ENCODE measurements at places on chromosomes 3 and 15.
A peak's percentile ranks its signal among the peaks of the same experiment; 100 is the strongest.

DNA sequence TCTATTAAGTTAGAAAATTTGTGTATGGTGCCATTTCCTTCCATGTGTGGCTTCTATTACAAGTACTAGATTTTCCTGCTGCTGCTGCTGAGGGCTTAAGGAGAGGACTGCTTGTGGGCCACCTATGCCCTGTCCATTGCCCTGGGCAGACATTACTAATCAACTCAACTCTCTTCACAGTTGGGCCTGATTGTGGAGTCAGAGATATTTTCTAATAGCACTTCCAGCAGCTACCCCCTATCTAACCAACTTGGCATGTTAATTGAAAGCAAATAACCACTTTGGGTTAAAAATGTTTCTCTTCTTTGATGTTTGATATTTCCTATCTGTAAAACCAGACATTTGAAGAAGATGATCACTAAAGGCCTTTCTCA, 242.0 kb downstream of the EDEM1 start:
- DNase-seq = no peak

DNA sequence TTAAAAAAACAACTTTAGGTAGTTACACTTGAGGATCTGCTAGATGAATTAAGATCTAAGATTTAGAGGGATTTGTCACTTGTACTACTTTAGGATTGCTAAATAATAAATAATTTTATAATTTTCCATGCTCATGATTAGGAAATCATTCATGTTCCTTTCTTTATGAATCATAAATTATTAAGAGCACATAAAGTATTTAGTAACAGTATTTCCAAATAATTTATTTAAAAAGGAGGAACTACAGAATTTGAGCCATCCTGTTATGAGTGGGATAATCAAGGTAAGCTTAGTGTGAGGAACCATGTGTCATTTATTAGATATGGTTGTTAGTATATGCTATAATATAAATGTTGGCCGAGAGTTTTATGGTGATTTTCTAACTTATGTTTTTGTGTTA, 37.5 kb upstream of the C3orf38 start:
- no peak for DNase-seq

DNA sequence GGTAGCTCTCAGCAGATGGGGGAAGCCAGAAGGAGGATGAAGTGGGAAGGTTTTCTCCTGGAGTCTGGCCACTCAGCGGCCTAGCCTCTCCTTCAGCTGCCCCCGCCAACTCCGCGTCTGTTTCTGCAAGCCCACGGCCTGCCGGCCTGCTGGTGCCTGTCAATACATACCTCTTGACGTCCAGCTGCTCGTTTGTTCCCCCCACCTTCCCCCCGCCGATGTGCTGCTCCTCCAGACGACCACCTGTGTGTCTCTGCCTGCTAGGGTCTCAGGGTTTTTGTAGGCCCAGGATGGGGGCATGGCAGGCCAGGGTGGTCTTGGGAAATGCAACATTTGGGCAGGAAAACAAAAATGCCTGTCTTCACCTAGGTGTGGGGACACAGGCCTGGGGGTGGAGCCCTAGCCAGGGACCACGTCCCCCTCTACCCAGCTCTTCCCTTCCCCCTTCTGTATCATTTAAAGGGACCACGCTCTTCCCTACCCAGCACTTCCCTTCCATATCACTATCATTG, 137.8 kb downstream of the ALCAM start:
- no peak for DNase-seq

- DNase-seq = no peak
Measured at GRCh38 chr3:188230962-188231361, 77.0 kb downstream of the LPP start.

GRCh38 chr3:46491089-46492070, 6.4 kb upstream of the RTP3 start:
- DNase-seq = peak; percentile 22

Data from coronary artery (tissue), 2 donors.